T-helper 1 cell treated with Interleukin-12 subunit alpha and Interleukin-12 subunit beta and Interleukin-4 antibody, amounts not matched to agents 30 ng/mL and 1 ng/mL, for 36 hours (primary cell): ENCODE measurements at places on chromosomes 2 and 18. TPM values are rescaled to one million over a fixed set of nuclear protein-coding genes. Genes with fewer than 3 reads are reported as not detected.

The FSHR gene
- not detected in 2 replicates for total RNA-seq

The ZNF514 gene
- total RNA-seq: 9.5 and 10.3 TPM in 2 replicates

The CHCHD5 gene
- 28.1 and 29.8 TPM in 2 replicates for total RNA-seq

The KIAA2012 gene
- not detected in 2 replicates for total RNA-seq

The SIX3 gene
- not detected in 2 replicates for total RNA-seq

The DHRS9 gene
- total RNA-seq: 0.12 TPM in 1 of 2 replicates, not detected in the other

The CLEC4F gene
- total RNA-seq: 0.12 and 0.27 TPM in 2 replicates

The IL1B gene
- not detected in 2 replicates for total RNA-seq

The BMP10 gene
- total RNA-seq: 0.27 TPM in 1 of 2 replicates, not detected in the other

The CGREF1 gene
- total RNA-seq: 3.5 and 3.9 TPM in 2 replicates

The ALPG gene
- not detected in 2 replicates for total RNA-seq

The GCG gene
- not detected in 2 replicates for total RNA-seq

The FAM228A gene
- total RNA-seq: not detected in 2 replicates

The CYP27C1 gene
- not detected in 2 replicates for total RNA-seq

The AQP12A gene
- not detected in 2 replicates for total RNA-seq

The TANC1 gene
- 0.51 and 0.64 TPM in 2 replicates for total RNA-seq

The CPLX4 gene
- not detected in 2 replicates for total RNA-seq
